ENCODE measurements at places on chromosomes 12 and 14.

DNA sequence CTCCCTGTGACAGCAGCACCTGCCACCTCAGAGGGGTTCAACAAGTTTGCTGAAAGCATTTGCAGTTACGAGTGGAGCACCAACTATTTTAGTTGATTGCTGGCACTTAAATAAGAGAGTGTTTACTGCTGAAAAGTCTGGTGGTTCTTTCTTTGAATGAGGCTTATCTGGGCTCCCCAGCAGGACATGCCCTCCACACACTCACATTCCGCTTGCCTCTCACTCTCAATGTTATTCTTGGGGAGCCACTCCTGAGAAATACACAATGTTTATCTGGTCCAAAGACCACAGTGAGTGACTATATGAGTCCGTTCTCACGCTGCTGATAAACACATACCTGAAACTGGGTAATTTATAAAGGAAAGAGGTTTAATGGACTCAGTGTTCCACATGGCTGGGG, 31.9 kb downstream of the NT5DC3 start:
- DNase-seq, result no peak

GRCh38 chr14:88535813-88536212, 19.0 kb downstream of the PTPN21 start:
- no peak for DNase-seq

GRCh38 chr14:80679273-80679672, 262.3 kb downstream of the CEP128 start:
- DNase-seq, result no peak

DNA sequence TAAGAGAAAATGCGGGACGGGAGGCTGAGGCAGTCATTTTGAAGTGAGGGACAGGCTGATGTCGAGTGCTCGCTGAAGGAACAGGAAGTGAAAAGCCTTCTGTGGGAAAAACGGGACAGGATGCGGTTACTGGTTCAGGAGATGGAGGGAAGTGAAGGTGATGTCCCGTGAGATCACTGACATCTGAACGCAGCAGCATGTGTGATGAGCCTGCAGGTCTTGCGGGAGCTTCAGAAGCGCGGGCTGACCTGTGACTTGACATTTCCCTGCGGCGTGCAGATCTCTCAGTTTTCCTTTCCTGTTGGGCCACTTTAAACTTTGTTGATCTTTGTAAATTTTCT, 77.8 kb downstream of the DDX51 start:
- DNase-seq, result no peak

- no peak for DNase-seq
Observed at GRCh38 chr12:69608114-69608513, 2.6 kb downstream of the LRRC10 start.

DNA sequence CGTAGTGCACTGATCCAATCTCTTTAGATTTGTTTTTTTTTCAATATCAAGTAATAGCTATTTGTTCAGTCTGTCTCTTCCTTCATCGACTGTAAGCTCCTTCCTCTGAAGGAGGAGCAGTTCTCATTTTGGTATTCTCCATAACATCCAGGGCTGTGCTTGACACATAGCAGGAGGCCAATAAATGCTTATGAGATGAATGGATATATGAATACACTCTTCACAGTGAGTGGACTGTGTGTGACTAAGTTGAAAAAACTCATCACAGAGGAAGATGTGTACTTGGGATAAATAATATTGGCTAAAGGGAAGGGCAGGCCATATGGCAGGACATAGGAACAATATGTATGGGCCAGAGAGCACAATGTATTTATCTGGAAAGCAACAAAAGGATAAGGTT, 205.3 kb upstream of the PRICKLE1 start:
- no peak for DNase-seq

DNA sequence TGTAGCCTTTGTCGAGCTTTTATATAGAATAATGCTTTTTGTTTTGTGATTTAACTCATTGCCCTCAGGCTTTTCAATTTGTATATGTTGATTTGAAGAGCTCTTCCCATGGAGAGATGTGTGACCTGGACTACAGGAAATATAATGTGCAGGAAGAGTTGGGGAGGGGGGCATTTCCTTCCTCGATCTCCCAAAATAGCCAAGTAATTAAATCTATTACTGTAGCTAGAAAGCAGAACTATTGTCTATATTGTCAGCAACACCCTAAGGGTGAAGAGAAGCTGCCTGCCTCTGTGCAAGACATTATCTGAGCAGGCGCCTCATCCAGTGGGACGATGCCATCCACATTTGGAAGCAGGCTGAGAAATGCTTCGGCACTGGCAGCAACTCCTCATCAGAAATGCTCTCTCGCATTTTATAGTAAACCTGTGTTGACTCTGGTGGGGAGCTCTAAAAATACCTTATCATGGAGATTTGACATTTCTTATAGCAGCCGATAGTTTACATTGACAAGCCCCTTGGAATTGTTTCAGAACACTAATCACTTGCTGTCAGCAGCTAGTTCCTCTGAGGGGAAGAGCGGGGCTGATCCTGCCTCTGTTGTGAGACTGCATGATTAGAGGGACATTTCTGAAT, 392.5 kb upstream of the RGS6 start:
- DNase-seq, result no peak

- DNase-seq, result no peak
Observed at GRCh38 chr14:57329833-57330232, 60.6 kb upstream of the NAA30 start.

- no peak for DNase-seq
Observed at GRCh38 chr12:72234886-72235285, 37.3 kb upstream of the TRHDE start.

GRCh38 chr12:97520106-97520505, 57.5 kb downstream of the RMST start:
- DNase-seq, result no peak

- DNase-seq, result no peak
Observed at GRCh38 chr12:98090731-98091130, 424.7 kb upstream of the TMPO start.

DNA sequence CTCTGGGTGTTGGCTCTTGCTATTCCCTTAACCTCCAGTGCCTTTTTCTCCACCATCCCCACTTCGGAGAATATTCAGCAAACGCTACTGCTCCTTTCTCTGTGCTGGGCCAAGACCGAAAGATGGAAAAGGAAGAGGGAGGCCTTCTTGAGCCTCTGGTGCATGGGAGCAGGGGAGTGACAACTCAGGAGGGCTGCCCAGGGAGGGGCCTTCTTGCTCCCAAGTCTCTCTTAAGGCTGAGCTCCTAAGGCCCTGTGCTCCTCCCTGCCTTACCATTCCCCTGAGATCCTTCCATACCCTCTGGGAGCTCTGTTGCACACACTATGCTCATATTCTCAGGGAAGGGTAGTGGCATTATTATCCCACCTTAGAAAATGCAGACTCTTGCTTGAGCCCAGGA, 34.9 kb downstream of the SH2B3 start:
- no peak for DNase-seq

DNA sequence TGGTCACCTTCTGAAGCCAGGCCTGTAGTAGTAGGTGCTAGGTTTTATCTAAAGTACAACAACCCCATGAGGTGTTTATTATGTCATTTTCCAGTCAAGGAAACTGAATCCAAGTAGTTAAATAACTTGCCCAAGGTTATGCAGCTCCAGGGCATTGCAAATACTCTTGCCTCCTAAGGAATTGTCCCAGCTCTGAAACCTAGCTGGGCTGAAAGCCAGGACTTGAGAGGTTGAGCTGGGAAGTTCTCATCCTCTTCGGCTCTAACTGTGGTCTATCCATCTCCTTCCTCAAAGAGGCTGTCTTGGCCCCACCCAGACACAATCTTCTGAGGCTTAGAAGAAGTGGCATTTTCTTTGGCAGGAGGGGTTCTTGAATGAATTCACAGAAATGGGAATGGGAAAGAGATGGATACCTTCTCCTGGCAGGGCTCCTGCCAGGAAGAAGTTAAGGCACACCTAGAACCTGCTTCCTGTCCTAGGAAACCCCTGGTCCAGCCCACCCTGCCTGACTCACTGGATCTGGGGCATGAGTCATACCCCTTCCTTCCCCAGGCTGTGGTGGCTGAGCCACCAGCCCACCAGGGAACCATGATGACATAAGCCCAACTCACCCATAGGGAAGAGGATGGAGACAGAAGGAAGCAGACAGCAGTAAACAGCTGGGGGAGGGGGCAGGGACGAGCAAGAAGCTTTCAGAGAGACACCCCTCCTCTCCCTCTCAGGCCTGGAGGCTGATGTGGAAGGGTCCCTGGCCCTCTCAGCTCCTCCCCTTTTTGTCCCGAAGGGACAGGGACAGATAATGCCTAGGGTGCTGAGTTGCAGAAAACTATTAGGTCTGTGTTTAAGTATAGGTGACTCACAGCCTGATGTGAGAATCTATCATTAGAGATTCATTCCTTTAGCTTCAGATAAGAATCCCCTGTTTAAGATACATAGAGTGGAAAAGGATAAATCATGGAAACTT, 2.1 kb upstream of the PLEK2 start:
- DNase-seq, result peak; percentile 10

DNA sequence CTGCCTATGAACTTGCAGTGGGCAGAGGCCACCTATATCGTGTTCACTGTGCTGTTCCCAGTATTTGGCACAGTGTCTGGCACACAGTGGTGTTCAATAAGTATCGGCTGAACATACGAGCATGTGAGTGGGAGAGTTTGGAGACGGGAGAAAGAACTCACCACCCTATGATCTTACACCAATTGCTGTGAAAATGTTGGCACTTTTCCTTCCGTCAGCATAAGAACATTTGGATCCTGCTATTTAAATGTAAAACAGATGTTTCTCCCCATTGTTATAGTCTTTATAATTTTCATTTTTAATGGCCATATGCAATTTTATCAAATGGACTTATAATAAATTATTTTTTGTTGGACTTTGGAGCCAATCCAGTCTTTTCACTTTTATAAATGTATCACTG, 144.4 kb downstream of the EFCAB11 start:
- no peak for DNase-seq

DNA sequence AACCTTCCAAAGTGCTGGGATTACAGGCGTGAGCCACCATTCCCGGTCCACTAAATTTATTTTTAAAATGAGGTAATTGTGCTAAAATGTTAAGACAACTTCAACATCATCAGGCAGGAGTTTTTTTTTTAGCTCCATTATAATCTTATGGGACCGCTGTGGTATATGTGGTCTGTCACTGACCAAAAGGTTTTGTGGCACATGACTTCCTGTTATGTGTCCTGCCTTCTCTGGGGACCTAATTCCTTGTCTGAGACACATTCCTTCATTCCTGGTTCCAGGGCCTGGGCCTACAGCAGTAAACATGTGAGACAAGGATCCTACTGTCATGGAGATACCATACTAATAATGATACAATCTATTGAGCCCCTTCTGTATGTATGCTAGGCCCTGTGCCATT, 4.9 kb downstream of the TEX52 start:
- DNase-seq, result no peak

- no peak for DNase-seq
Observed at GRCh38 chr12:83106873-83107272, 420.2 kb downstream of the TMTC2 start.
